HuH-7.5 (cell line): ENCODE measurements at places on chromosomes 5 and 9.

GRCh38 chr5:10333154-10334006, 20.1 kb upstream of the MARCHF6 start:
- no peak for DNase-seq

DNA sequence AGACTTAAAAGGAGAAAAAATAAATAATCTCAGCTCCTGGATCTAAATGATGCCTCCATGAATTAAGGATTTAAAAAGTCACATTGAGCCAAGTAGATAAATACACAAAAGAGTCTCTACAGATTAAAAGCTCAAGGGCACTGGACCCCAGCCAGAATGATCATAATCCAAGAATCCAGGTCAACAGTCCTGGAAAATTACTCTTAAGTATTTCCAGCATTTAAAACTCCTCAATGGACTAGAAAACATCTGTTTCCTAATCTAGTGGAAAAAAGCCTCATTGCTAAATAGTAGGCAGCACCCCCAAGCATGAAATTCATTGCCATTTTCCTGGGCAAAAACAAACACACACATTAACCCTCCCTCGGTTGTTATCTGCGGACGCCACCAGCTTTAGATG, 96.8 kb downstream of the FRMD3 start:
- DNase-seq, result no peak

DNA sequence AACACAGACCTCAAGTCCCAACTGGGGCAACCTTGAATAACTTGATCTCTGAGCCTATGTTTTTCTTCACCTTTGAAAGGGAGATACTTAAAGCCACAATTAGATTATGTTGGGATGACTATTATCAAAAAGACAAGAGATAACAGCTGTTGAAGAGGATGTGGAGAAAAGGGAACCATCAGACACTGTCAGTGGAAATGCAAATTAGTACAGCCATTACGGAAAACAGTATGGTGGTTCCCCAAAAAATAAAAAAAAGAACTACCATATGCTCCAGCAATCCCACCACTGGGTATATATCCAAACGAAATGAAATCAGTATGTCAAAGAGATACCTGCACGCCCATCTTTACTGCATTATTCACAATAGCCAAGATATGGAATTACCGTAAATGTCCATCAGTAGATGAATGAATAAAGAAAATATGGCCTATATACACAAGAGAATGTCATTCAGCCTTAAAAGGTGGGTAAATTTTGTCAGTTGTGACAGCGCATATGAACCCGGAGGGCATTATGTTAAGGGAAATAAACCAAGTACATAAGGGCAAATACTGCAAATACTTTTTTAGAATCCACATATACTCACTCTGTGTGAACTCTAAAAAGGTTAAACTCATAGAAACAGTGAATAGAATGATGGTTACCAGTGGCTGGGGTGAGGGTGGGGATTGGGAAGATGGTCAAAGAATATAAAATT, 12.7 kb downstream of the FAT2 start:
- no peak for DNase-seq

- DNase-seq, result no peak
Measured at GRCh38 chr9:137709411-137710101, 90.8 kb downstream of the EHMT1 start.

- no peak for DNase-seq
Measured at GRCh38 chr5:34587355-34588241, 68.5 kb upstream of the RAI14 start.

GRCh38 chr5:77630114-77630680, 8.3 kb downstream of the OTP start:
- peak; percentile 89 for DNase-seq

- DNase-seq, result no peak
Measured at GRCh38 chr5:12865529-12865928, 961.3 kb upstream of the CTNND2 start.

GRCh38 chr5:171961117-171961516, 45.3 kb downstream of the FBXW11 start:
- no peak for DNase-seq

DNA sequence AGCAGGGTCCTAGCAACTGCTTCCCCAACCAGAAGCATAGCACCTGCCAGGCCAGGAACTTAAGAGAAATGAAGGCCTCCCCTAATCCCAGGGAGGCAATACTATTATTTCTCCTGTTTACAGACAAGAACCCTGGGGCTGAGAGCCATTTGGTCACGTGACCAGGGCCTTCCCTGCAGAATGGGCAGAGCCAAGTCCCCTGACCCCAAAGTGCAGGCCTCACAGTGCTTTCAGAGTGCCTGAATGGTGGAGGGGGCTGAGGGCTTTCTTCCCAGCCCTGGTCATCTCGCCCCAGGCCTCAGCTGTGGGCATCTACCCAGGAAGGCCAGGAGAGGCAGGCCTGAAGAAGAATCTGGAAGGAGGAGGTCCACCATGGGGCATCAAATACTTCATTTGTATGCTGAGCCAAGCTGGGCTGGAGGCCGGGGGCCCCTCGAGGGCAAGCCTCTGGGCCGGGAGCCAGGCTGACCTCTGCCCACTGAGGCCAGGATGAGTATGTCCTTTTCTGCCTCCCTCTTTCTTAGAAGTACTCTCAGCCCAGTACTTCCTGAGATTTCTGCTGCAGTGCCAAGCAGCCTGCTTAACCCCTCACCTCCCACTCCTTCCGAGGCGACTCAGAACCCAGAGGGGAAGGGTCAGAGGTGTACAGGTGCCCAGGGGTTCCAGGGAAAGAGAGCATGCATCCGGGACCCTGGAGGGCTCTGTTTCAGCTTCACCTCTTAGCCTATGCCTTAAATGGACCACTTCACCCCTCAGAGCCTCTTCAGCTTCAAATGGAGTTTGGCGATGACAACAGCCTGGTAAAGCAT, 18.9 kb upstream of the DUSP1 start:
- DNase-seq, result no peak
